Fibroblast of skin of abdomen (primary cell): ENCODE measurements at places on chromosomes 2 and 18.
A peak's percentile ranks its signal among the peaks of the same experiment; 100 is the strongest.

DNA sequence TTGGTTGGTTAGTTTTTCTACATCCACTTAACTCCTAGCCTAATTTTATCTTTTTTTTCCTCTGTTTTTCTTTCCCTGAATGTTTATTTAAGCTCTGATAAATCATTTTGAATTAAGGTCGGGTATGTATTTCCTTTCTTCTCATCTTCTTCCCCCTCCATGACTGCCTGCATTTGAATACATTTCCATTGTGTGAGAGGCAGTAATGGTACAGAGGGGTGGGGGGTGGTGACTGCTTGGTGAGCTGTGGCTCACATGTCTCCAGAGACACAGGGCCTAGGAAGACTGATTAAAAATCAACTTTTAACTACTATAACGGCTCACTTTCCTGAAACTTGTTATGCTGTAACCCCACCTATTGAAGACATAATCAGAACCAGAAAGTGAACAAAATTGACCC lies 58.0 kb downstream of the NEDD4L start:
- no peak for DNase-seq

DNA sequence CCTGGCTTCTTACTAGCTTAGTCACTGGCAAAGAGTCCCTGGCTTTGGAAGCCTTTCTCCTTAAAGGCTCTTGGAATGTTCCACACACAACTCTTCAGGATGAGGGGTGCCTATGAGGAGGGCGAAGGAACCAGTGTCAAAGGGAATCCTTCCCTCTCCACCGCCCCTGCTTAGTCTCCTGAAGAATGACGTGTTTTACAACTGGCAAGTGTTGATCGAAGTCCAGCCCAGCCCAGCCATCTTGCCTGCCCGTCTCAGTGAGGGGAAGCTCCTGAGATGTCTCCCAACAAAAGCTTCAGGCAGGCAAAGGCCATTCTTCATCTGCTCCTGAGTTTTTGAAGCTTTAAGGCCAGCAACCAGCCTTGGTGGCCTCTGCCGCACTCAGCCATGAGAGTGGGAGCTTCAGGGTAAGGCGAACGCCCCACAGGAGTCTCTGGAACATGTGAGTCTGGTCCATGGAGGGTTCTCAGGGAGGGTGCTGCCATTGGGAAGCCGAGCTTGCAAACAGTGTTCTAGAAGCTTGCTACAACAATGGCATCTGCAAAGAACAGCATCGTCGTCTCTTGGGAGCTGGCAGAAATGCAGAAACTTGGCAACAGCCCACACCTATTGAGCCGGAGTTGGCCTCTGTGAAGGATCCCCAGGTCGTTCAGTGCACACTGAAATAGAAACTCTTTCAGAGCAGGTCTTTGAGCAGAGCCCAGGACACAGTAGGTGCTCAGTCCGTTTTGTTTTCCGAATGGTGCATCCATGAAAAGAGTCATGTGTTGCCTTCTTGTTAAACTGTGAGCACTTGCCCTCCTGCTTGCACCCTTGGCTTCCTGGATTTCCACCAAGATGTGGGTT lies 220.7 kb downstream of the SEPTIN10 start:
- DNase-seq: no peak

GRCh38 chr2:146457221-146457620 lies 1387.6 kb upstream of the ACVR2A start:
- peak; percentile 26 for DNase-seq

DNA sequence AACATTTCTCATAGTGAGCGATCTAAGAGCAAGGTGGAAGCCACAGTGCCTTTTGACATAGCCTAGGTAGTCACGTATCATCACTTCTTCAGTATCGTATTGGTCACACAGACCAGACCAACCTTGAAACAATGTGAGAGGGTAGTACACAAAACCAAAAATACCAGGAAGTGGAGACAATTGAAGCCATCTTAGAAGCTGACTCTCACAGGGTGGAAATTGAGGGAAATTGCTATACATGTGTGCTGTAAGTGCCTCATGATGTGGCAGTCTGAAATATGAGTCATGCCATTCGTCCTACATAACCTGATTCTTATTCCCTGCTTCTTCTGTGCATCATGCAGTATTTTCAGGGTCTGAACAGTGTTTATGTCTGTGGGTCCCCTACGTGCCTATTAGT lies 62.3 kb upstream of the STON1 start:
- peak; percentile 23 for DNase-seq

DNA sequence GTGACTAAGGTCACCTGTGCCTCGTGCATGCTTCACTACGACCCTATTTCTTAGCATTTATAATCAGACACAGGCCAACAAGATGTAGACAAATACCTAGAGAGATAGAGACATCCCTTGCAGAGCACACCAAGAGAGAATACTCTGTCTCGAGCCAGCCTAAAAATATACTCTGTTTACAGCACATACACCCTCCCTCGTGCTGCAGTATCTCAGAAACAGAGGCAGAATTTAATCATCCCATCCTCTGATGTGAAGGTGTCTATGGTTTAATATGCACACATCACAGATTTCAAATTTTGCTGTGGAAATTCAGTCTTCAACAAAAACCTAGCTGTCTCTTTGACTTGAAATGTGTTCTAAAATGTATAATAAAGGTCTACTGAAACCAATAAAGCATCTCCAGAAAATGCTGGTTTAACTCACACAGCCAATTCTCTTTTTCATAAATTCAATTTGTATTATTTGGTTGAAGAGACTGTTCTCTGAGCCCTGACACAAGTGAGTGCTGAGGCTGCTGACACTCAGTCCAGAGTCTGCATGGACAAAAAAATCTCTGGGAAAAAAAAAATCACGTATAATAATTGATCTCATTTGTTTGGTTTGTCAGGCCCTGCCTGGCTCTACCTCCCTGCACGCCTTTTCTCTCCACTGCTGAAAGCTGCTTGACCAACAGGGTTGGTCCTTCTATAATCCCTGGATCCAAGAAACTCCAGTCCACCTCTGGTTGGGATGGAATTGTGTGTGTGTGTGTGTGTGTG lies 142.0 kb upstream of the FSHR start:
- no peak for DNase-seq

DNA sequence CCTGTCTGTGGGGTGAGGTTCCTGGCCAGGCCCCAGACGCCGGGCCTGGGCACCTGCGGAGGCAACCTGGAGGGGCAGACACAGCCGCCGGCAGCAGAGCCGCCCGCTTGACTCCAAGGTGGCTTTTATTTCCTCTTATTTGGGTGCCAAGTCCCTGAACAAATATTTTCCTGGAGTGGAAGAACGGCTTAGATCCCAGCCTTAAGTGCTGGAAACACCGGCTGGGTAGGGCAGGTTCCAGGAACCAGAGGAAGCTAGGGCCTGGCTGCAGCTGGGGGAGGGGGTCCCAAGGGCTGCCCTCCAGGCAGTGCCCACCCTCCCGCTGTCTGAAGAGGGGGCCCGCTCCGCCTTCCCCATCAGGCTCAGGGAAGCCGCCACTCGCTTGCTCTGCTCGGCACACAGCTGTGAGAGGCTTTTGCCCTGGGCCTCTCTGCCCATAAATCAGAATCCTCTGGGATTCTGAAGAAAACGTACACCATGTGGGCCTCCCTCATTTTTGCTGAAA lies 28.2 kb downstream of the SDC1 start:
- DNase-seq: no peak

DNA sequence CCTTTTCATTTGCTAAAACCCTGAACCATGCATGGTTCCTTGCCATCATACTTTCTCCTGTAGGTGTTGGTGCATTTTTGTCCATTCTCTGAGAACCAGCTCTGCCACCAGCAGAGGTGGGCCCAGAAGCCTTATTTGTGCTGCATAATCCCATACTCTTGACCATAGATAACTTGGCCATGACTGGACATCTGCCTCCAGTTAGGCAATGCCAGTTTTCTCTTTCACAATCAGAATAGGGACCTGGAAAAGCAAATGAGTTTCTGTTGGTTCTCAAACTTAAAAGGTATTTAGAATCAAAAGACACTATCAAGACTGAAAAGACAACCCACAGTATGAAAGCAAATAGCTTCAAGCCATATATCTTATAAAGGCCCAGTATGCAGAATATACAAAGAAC lies 167.3 kb downstream of the MAIP1 start:
- DNase-seq: no peak

DNA sequence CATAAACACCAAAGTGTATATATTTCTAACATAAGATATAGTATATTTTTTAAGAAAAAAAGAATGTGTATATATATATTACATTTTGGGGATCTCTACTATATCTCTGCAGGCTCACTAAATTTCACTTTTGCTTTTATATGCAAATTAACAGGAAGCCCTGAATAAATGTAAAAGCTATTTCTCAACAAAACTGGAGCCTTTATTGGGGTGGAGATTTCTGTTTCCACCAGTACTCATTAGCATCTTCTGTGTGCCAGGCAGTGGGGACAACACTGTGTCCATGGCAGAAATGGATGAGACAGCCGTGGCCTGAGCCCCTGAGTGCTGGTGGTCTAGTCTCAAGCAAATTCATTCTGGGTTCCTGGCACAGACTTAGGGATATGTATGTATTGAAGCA lies 41.3 kb downstream of the C18orf63 start:
- DNase-seq: no peak

GRCh38 chr2:188196343-188197008 lies 95.2 kb upstream of the GULP1 start:
- peak; percentile 10 for DNase-seq
